ENCODE measurements at places on chromosomes 13 and 19.

DNA sequence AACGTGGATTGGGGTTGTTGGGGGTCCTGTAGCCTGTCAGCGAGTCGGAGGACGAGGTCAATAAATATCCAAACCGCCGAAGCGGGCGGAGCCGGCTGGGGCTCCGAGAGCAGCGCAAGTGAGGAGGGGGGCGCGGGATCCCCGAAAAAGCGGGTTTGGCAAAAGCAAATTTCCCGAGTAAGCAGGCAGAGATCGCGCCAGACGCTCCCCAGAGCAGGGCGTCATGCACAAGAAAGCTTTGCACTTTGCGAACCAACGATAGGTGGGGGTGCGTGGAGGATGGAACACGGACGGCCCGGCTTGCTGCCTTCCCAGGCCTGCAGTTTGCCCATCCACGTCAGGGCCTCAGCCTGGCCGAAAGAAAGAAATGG, 754 bp upstream of the SIX5 start:
- peak; percentile 37 for DNase-seq

DNA sequence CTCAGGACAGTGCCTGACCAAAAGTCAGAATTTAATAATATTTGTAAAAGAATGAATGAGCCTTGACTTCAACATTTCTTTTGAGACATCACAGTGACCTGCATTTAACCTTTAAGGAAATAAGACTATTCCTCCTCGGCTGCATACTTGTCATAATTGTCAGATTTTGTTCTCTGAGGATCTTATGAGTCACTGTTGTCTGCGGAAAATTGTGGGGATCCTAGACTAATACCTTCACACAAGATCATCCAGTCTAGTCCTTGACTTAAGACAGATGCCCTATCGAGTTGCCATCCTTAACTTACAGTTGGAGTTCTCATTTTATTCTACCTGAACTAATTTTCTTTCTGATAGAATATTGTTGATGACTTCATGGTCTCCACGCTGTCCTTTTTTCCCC, 198.4 kb downstream of the DLEU7 start:
- no peak for DNase-seq

- DNase-seq, result peak; percentile 12
Observed at GRCh38 chr19:44570984-44571684, 41.7 kb upstream of the CEACAM20 start.

DNA sequence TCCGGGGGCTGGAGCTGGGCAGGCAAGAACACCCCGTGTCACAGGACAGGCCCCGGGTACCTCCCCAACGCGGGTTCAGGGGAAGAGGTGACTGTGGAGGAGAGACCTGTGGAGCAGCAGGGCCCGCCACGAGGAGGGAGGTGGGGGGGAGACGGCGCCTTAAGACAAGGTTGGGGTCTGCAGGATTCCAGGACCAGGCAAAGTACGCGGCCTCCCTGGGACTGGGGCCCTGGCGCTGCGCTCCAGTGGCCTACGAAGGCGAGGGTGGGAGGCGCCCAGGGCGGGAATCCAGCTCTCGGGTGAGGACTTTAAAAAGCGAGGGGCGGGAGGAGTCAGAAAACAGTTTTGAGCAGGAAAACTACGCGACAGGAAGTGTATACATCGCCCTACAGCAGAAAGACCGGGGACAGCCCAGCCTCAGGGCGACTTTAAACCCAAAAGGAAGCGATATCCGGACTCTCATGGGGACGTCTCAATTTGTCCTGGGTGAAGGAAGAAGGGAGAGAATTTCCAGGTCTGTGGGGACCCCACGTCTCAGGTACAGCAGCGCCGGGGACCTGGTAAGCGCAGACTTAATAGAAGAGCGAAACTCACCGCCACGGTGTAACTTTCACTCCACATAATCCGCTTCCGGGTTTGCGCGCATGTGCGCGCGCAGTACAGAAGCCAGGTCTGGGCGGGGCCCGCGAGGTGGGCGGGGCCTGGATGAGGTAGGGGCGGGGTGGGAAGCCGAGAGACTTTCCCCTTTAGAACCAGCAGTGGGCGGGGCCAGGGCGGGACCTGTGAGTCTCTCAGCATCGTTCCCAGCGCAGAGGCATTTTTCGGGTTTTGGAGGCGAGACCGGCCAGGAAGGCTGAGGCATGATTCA, at the start of gene ZNF83:
Gene ZNF83 (minus strand): TSS at position 638 of the 868 bp plus-strand sequence.
- peak; percentile 90 for DNase-seq

DNA sequence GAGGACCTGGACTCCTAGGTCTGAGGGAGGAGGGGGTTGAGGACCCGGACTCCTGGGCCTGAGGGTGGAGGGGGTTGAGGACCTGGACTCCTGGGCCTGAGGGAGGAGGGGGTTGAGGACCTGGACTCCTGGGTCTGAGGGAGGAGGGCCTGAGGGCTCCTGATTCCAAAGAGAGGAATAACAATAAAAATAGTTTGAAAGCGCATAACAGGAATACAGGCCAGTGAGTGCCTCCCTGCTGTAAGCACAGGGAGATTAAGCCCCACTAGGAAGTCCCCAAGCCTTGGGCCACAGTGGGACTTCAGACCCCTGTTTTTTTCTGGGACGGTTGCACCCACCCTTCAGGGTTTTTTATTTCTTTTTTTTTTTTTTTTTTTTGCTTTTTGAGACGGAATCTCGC, 1.2 kb upstream of the SBK2 start:
- no peak for DNase-seq

GRCh38 chr19:35935911-35936737, at the start of gene LRFN3:
Gene LRFN3, plus strand, starts transcription at chr19:35936374. Its CDS starts 3,052 bp downstream, at chr19:35939426.
- peak; percentile 67 for DNase-seq

- DNase-seq, result peak; percentile 54
Observed at GRCh38 chr19:2503521-2504109, 27.7 kb downstream of the GADD45B start.

- no peak for DNase-seq
Observed at GRCh38 chr19:2798733-2799132, 13.4 kb downstream of the THOP1 start.

GRCh38 chr19:8552810-8553209, 24.4 kb downstream of the MYO1F start:
- DNase-seq, result no peak

DNA sequence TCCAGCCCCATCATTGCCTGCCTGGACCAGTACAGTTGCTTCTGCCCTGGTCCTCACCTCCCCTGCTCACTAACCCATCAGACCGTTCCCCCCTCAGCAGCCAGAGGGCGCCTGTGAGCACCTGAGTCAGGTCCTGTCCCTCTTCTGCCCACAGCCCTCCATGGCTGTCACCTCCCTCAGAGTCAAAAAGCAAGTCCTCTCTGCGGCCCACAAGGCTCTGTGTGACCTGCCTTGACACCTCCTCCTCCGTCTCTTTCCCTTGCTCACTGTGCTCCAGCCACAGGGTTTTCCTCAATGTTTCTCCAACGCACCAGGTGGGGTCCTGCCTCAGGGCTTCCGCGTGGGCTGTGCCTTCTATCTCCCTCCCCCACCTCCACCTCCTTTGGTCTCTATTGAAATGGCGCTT, 29.4 kb upstream of the PTPRS start:
- DNase-seq, result peak; percentile 48

DNA sequence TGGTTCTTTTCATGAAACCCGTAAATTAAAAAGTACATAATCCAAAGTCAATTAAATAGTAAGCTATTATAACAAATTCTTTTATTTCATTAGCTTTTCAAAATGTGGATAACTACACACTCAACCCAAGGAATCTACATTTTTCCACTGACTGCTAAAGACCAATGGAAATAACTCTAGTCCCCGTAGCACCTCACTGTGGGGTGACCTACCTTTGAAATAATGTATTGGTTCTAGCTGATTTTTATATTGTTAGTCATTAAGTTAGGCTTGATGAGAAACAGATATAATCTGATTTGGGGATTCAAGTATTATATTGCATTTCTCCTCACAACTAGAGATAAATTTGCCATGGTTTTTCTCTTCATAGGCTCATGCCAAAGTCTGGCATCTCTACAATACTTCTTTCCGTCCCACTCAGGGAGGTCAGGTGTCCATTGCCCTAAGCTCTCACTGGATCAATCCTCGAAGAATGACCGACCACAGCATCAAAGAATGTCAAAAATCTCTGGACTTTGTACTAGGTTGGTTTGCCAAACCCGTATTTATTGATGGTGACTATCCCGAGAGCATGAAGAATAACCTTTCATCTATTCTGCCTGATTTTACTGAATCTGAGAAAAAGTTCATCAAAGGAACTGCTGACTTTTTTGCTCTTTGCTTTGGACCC, 37.3 kb downstream of the KL start:
- DNase-seq, result no peak

- DNase-seq, result no peak
Observed at GRCh38 chr19:31516756-31517155, 167.5 kb upstream of the TSHZ3 start.

- DNase-seq, result no peak
Observed at GRCh38 chr19:10238172-10238783, 7.1 kb upstream of the S1PR2 start.

DNA sequence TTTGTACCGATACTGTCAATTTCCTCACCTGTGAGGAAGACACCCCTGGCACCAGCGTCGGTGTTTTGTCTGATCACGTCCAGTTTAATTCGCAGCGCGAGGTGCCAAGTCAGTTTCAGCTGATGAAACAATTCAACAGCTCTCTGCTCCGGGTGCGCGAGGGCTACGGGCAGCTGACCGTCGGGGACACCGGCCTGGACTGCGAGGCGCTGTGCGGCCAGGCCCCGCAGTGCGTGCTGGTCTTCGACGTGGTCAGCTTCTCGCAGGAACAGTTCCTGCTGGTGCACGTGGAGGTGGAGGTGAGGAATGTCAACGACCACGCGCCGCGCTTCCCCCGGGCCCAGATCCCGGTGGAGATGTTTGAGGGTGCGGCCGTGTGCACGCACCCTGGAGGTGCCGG, 171.5 kb downstream of the OLFM4 start:
- no peak for DNase-seq

GRCh38 chr19:43224855-43225253, 19.4 kb upstream of the PSG4 start:
- DNase-seq, result no peak

GRCh38 chr13:75341028-75341427, 140.9 kb downstream of the TBC1D4 start:
- DNase-seq, result no peak

- no peak for DNase-seq
Observed at GRCh38 chr13:100356426-100356825, 232.2 kb downstream of the GGACT start.

DNA sequence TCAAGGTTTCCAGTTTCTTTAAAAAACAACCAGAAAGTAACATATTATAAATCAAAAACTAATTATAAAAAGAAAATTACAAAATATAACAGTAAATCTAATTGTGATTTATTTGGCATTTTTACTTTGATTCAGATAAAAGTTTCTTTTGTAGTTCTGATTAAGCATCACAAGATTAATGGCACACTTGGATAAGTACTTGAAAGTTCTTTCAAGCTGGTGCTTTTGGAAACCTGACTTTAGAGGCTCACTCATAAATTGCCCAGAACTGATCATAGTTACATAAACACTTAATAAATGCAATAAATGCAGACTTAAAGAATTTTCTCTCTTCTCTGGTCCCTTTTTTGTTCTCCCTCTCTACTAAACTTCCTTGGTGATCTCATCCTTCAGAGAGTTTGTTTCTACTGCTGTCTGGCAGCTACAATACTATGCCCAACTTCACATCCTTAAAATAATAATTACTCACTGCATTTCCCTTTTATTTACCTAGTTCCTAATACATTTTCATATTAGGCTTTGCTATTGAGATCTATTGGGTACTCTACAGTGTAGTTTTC, 1417.0 kb downstream of the EFNB2 start:
- no peak for DNase-seq

DNA sequence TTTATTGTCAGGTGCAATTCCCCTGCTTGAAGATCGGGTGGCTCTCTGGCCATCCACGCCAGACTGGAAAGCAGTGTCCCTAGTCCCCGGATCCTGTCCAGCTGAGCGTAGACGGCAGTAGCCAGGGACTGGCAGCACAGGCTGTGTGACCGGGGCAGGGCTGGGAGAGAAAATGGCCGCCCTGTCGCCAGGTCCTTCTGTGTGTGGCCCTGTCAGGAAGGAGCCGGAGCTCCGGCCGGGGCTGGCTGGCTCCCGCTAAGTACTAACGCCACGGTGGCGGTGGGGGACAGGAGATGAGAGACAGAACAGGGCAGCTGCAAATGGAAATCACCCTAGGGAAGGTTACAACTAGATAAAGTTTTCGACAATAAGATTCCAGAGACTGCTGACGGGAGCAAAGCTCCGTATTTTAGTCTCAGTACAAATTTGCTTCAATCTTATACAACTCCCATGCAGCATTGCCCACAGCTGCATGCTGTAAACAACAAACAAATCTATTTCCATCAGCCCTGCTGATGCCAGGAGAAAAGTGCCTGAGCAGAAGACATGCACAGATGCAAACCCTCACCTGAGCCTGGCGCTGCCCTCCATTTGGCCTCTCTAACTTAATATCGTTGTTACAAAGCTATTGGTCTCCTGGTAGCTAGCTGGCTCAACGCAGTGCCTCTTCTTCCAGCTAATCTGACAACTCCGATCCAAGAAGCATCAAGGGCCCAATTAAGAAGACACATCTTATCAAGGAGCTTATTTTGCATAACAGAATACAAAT, 253.0 kb downstream of the TSHZ3 start:
- DNase-seq, result no peak

DNA sequence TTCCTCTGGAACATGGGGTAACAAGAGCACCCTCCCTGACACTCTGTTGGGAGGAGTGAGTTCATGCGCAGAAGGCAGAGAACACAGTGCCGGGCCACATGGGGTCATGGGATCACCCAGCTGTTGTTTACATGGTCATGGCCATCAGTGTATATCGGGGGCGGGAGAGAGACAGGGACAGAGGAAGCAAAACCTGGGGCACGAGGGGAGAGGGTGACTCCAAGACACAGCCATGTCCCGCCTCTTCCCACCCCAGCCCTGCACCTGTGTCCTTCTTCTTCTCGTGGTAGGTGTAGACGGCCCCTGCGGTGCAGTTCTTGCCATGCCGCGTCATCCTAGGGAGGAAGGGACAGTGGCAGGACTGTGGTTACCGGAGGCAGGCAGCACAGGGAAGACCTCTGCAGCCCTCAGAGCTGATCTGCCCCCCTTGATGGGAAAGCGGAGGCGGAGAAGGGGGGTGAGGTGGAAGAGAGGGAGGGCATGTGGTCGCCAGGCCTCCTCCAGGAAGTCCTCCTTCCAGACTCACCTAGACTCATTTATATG, 19.9 kb downstream of the NOSIP start:
- DNase-seq, result no peak

DNA sequence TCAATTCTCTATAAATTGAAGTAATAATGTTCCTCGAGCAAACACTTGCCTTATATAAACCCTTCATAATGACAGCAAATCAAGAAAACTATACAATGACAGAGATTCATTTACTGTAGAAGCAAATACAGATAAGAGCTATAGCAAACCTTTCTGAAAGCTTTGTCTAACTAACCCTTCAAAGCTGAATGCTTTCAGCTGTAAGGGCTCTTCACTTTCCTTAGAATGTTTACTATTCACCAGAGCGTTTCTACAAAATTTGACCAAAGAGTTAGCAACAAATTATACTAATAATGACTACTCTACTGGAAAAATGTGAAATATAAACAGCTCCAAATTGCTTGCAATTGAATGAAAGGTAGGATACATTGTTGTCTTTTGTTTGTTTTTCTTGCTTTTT, 218.1 kb downstream of the SLITRK5 start:
- no peak for DNase-seq
